ENCODE measurements at places on chromosomes 11 and 22.

DNA sequence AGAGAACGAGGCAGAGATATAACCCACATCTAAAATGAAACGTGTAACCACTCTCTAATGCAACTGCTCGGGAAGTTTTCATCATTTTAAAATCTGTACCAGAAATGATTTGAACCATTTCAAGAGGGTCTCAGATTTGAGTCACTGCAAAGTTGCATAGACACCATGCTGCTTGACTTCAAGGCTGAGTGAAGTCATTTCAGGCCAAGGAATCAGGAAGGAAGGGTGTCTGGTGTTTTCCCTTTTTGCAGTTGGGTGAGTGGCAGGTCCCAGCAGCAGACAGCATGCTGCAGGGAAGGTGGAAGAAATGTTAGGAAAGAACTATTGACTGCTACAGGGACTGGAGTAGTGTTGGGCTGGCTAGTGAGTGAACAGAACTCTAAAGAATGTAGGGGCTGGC is 16.5 kb downstream of the TANGO2 start:
- DNase-seq, result no peak

- DNase-seq, result no peak
These were observed 114.9 kb downstream of the ARHGAP32 start for GRCh38 chr11:129077191-129077590.

GRCh38 chr22:46357711-46358520 is 22.4 kb downstream of the TRMU start:
- DNase-seq, result no peak

- no peak for DNase-seq
These were observed 728 bp upstream of the POGLUT3 start for GRCh38 chr11:108498816-108499408.

- no peak for DNase-seq
These were observed 600.6 kb downstream of the BUD13 start for GRCh38 chr11:116172156-116172555.

DNA sequence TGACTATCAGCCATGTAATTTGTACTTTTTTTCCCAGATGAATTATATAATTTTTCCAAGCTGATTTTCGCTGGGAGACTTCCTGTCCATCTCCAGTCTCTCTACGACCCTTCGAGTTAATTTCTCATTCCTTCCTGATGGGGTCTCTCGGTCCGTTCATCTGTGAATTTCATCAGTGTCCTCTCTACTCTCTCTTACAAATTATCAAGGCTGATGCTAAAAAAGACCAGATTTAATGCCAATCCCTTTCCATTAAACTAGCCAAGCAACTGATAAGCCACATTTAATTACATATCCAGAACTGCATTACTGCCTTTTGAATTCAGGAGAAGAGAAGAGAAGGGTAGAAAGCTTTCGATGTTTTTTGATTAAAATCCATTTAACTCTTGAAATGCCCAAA is 25.8 kb downstream of the VSIG10L2 start:
- DNase-seq, result no peak

DNA sequence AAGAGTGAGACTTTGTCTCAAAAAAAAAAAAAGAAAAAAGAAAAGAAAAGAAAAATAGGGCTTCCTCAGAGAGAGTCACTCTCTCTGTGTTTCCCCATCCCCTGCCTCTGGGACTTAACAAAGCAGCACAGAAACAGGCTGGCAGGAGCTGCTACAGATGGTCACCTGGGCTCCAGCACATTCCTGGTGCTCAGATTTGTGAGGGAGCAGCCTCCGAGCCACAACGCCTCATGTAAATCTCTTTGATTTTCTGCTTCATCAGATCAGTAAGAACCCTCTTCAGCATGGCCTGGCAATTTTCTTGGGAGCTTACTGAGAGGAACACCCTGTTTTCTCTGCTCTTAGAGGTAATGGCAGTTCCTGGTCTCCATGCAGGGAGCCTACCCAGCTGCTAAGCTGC is 15.2 kb upstream of the LDHA start:
- DNase-seq, result no peak

GRCh38 chr11:114110952-114111947 is 51.7 kb downstream of the ZBTB16 start:
- no peak for DNase-seq

GRCh38 chr11:122141725-122142124 is 25.7 kb upstream of the BLID start:
- no peak for DNase-seq

- no peak for DNase-seq
These were observed 113.0 kb downstream of the SYT9 start for GRCh38 chr11:7364660-7365059.

DNA sequence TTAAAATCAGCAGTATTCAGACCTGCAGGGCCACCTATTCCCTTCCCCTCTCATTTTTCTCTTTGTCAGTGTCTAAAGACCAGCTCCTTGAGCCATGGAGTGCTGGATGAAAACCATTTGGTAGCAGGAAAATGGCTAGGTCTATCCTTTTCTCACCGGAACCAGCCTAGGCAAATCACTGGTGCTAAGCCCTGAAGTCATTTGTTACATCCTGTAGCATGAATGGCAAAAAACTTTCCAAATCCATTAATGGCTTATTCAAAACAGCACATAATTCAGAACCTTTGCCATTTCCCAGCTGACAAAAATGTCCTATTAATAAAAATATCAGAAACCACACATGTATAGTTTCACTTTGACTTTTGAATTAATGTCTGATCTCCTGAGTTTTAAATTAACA is 209.5 kb upstream of the E2F8 start:
- no peak for DNase-seq

- no peak for DNase-seq
These were observed 10.5 kb downstream of the FGF3 start for GRCh38 chr11:69808667-69809086.

- no peak for DNase-seq
These were observed 46.9 kb downstream of the PHF21B start for GRCh38 chr22:44962741-44963454.

DNA sequence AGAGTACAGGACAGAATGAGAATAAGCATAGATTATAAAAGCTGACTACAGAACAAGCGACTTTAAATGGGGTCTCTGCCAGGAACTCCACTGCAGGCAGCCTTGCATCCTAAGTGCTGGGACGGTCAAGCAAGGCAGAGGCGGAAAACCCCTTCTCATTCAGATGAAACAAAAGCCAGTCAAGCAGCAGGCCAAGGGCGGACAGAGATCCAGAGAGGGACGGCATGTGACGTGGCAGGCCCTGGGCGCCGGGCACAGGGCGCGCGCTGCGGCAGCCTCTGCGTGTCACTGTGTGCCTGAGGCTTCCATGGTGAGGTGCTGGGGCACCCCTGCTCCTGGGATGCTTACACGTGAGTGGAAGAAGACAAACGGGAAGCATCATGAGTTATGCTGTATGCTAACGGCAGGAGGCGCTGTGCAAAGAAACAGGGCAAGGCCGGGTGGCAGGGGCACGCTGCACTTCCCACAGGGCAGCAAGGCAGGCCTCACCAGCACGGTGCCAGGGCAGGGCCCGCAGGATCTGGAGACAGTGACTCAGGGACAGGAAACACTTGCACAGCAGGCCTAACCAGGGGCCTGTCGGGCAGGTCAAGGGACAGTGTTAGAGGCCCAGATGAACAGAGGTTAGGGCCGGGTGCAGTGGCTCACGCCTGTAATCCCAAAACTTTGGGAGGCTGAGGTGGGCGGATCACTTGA is 6.2 kb downstream of the TOLLIP start:
- no peak for DNase-seq

GRCh38 chr11:96161307-96162089 is 181.5 kb downstream of the MAML2 start:
- no peak for DNase-seq

GRCh38 chr22:46336119-46337078 is 885 bp downstream of the TRMU start:
- no peak for DNase-seq

- no peak for DNase-seq
These were observed 258.5 kb downstream of the CNTN5 start for GRCh38 chr11:99279266-99279665.

DNA sequence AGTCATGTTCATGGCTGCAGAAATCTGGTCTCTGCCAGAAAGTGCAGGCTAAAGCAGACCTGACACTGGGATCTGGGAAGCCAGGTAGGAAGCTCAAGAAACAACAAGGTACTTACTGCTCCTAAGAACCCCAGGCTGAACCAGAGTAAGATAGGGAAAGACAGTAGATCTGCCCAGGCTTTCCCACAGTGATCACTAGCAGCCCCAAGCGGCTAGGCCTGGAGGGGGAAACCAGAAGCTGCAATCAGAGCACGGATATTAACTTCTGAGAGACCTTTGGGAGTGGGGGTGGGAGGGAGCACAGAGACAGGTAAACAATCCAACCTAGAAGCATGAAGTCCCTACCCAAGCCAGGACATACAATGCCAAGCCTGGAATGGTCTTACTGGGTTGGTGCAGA is 135.2 kb upstream of the C11orf58 start:
- DNase-seq, result no peak

- DNase-seq, result no peak
These were observed at the start of gene OR5M11 for GRCh38 chr11:56543157-56543556. Gene OR5M11 (minus strand): TSS chr11:56543257. CDS start chr11:56543257, 0 bp downstream.

GRCh38 chr11:7437696-7438095 is 47.6 kb upstream of the OLFML1 start:
- no peak for DNase-seq

DNA sequence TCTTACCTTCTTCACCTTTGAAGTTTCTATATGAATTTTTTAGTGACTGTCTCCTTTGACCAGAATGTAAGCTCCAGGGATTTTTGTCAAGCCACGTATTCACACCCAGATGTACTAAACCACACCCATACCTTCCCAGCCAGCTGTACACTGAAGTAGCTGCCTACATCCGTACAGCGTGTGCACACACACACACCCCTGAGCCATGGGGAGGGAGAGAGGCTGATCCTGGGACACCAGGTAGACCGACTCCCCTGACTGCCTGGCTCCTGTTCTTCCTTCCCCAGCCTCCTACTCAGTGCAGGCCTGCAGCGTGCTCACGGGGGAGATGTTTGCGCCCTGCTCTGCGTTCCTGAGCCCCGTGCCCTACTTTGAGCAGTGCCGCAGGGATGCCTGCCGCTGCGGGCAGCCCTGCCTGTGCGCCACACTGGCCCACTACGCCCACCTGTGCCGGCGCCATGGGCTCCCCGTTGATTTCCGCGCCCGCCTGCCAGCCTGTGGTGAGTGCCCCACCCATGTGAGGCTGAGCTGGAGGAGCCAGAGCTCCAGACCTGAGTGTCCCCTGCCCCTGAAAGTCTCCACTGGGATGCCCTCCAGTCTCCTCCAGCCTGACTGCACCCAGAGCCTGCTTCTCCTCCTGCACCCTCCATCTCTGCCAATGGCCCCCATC is 25.9 kb downstream of the OTOG start:
- no peak for DNase-seq

DNA sequence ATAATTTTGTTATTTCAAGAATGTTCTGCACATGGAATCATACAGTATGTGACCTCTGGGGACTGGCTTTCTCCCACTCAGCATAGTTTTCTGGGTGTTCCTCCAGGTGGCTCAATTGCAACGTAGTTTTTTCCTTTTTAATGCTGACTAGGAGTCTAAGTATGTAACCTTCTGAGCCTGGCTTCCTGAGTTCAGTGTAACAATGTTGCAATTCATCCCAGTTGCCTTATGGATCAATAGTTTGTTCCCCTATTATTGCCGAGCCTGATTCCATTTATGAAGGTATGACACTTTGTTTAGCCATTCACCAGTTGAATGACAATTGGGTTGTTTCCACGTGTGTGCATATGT is 128.3 kb downstream of the CRYBB2 start:
- no peak for DNase-seq
